H54 (cell line): ENCODE measurements at places on chromosomes 13 and 19.

- DNase-seq: no peak
Measured at GRCh38 chr13:112686987-112687386, 2.9 kb upstream of the ATP11A start.

- DNase-seq: no peak
Measured at GRCh38 chr19:51821921-51822320, 27.0 kb downstream of the FPR3 start.

- DNase-seq: no peak
Measured at GRCh38 chr19:34490141-34490766, 8.7 kb downstream of the WTIP start.

DNA sequence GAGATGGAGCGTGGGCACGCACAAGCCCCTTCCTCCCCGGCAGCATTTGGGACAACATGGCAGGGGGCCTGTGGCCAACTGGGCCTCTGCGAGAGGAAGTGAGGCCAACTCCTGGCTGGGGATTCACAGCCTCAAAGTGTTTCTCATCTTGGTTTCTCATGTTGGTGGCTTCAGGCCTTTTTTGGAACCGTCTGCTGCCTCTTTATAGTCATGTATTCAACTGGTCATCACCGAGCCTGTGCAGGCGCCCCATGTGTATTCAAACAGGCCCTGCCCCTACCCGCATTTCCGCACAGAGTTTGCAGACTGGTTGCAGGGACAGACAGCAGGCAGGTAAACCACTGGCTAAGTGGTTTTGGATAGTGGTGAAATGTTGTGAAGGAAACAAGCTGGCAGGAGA, 17.3 kb upstream of the RELB start:
- DNase-seq: no peak

DNA sequence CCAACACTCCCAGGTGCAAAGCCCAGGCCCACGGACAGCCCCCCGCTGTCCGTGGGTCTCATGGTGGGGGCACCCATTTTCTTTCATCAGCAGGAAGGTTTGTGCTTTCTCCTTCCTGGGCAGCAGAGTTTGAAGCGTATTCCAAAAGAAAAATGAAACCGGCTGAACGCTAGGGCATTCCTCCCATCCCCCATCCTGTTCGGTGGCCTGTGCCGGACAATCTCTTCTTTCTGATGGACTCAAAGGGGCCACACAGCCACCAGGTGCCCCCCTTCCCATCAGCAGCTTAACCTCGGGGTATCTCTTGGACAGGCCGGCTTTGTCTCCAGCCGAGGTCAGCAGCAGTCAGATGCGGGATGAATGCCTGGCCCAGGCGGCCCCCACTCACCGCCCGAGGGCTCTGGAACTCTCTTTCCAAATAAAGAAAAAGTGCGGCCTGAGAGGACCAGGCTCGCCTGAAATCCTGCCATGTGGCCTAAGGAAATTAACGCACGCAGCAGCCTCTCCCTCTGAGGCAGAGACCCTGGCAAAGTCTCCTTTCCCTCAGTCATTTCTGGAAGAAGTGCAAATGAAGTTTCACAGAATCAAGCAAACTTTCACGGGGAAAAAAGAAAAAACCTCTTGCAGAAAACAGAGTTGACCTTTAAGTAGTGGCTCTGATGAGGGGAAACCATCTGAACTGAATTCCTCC, 67.8 kb downstream of the RASA3 start:
- DNase-seq: no peak

GRCh38 chr19:51676566-51677083, 16.5 kb upstream of the SPACA6 start:
- no peak for DNase-seq

DNA sequence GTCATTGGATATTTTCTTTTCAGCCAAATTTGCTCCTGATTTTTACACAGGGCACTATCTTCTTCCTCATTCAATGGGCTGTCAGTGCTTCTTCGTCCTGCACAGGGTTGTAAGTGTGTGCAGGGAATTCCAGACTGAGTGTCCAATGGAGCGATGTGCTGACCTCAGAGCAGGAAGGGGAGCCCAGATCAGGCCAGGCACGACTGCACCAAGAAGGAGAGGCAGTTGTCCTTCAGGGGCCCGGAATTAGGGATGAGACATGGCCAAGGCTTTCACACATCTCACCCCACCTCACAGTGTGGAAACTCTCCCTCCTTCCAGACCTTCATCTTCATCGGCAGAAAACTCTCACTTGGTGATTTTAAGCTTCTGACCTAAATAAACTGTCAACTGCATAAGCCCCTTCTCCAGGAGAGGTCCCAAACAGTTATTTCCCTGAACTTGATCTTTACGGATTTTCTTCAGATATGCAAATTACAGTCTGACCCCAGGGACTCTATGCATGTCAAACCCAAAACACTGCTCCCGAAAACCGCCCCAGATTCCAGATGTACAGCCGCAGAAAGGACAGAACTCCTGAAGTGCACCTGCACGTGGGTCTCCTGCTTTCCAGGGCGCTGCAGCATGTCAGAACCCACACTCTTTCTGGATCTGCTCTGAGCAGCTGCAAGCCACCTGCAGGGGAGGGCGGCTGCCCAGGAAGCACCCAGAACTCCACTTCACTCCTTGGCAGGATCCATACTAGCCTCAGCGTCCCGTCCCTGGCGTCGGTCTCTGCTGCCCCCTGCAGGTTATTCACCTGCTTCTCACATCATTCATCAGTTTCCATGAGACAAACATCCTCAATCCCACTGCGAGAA, 625 bp upstream of the ZNF20 start:
- DNase-seq: peak; percentile 47

DNA sequence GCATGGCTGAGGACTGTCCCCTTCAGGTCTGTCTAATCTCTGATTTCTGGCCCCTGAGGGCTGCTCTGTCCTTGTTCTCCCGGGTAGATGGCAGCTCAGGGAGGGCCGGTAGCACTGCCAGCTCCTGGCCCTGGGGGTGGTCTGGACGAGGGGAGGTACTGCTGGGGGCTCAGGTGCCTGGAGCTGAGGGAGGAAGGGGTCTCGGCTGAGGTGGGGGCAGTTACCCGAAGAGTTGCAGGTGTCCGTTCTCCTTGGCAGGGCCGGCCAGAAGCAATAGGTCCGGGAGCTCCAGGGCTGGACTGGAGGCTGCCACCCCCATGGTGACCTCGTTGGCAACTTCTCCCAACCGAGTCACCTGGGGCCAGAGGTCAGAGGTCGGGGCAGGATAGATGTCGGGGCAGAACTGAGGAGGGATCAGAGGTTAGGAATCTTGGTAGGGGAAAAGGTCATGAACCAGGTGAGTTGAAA, 1.2 kb upstream of the EMC10 start:
- DNase-seq: no peak

- no peak for DNase-seq
Measured at GRCh38 chr19:19460258-19460731, 54.8 kb downstream of the GATAD2A start.

GRCh38 chr13:43664700-43665191, 122.0 kb downstream of the ENOX1 start:
- peak; percentile 1 for DNase-seq

DNA sequence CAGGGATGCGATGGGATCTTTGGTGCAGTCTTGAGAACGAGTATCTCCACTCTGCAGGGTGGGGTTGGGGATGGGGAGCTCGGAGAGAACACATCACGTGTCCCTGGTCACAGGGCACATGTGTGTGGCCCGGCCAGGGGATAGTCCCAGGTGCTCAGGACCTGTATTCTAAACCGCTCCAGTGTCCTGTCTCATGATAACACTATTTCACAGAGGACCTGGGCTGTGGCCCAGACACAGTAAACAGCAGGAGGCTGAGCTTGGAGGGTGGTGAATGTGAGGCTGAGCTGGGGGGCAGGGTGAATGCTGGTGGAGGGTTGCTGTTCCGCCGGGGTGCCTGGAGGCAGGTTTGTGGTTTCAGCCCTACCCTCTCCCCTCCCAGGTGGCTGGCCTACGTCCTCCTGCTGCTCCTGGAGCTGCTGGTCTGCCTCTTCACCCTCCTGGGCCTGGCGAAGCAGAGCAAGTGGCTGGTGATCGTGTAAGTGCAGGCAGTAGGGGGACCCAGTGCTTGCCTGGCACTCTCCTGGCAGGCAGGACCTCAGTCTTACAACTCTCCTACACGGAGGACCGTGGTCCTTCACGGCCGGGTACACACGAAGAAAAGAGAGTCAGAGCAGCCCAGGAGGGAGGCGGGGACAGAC, 11.1 kb downstream of the TTYH1 start:
- DNase-seq: no peak

- no peak for DNase-seq
Measured at GRCh38 chr19:36246006-36246481, 31.1 kb downstream of the ZNF146 start.

GRCh38 chr13:110299283-110299840, 7.6 kb downstream of the COL4A1 start:
- DNase-seq: no peak

GRCh38 chr19:52665529-52665928, 27.4 kb upstream of the ZNF83 start:
- DNase-seq: no peak

DNA sequence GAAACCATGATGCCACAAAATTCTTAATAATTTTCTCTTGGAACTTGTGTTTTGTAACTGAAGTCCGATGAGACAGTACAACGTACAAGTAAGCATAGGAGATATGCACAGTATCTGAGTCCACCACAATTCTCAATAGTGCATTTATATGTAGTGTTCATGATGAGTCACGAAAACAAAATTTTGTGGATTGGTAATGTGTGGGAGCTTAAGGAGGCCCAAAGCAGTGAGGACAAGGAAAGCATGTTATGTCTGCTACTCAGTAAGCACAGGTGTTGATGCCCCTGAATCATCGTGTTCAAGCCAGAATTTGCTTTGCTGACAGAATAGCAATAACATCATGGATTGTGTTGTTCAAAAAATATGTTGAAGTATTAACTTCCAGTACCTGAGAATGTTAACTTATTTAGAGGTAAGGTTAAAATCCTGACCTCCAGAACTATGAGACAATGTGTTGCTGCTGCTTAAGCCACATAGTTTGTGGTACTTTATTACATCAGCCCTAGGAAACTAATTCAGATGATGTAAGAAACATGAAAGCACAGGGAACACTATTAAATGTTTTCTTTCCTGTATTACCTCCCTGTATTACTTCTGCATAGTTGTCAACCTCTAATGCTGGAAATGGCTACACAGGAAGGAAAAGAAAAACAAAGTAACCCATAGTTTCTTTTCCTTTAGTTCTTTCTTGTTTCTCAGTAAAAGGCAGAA, 201.3 kb downstream of the SLITRK6 start:
- DNase-seq: peak; percentile 7

DNA sequence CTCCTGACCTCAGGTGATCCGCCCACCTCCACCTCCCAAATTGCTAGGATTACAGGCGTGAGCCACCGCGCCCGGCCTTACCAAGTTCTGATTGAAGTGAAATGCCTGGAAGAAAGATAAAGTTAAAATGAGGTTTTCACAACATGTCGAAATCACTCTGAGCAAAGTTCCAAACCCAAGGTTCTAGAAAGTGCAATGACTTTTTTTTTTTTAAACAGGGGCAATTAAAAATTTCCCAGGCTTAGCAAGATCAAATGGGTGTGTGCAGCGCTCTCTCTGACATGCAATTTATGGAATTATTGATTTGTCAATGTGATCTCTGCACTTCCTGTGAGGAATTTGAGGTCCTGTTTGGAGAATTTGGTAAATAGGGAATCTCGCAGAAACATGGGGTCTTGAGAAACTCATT, 12.8 kb upstream of the MAP2K2 start:
- no peak for DNase-seq

DNA sequence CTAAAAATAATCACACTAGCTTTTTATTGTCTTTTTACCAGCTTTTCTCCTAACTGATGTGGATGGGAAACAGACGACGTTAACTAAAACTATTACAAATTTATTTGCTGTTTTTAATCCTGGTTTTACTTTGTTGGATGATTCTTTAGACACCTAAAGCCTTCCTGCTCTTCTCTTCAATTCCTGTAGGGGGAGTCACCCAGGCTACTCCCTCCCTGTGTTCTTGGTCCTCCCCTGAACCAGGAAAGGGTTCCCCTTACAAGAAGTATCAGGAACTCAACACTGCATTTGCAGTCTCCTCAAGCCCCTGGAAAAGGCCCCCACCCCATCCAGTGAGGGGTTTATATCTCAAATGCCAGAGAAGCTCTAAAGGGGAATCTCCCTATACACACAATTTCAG, 206.1 kb downstream of the SUCLA2 start:
- peak; percentile 11 for DNase-seq
